ENCODE measurements at places on chromosomes 2 and 18.
A peak's percentile ranks its signal among the peaks of the same experiment; 100 is the strongest.

DNA sequence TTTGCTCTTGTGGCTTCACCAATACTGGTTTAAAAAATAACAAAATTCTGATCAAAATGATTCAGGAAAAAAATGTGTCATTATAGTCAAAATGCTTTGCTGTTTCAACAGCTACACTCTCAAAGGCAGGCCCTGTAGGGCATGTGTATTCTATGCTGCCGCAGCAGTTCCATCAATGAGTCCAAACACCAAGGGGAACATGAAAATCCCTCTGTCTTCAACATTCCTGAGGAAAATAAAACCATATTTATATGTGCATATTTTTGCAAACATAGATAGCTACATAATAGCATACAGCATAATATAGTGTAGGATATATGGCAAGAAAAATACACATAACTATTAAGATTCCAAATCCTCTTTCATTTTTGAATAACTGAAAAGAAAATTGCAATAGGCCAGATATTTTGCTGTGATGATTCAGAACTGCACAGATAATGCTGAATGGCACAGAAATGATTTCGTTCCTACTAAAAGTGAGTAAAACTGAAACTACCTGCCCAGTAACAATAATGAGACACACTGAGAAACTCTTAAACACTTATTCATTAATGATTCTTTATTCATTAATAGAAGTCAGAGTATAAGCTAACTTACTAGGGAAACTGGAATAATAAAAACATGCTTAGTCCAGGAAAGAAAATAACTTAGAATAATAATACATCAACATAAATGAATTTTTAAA, 343.8 kb downstream of the SUCLG1 start:
- DNase-seq = no peak

DNA sequence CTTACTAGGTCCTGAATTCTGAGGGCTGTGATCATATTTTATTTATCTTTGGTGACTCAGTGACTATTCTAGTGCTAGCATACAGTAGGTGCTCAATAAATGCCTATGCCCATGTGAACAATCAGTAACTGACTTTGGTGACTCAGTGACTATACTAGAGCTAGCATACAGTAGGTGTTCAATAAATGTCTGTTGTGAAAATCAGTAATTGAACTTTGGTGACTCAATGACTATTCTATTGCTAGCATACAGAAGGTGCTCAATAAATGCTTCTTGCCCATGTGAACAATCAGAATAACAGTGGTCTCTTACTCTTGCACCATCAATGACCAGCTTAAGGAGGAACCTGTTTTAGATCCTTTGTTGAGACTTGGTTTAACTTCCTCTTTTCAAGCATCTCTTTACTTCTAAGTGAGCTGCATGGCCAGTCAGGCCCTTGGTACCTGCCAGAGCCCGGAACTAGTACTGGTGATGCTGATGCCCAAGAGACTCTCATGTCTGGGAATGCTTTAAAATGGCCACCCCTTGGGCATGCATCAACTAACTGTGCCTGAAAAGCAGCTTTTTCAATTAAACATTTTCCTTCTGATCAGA, 214.9 kb upstream of the SPRED2 start:
- DNase-seq = no peak

- DNase-seq = no peak
Observed at GRCh38 chr2:68878071-68878711, 7.0 kb upstream of the BMP10 start.

DNA sequence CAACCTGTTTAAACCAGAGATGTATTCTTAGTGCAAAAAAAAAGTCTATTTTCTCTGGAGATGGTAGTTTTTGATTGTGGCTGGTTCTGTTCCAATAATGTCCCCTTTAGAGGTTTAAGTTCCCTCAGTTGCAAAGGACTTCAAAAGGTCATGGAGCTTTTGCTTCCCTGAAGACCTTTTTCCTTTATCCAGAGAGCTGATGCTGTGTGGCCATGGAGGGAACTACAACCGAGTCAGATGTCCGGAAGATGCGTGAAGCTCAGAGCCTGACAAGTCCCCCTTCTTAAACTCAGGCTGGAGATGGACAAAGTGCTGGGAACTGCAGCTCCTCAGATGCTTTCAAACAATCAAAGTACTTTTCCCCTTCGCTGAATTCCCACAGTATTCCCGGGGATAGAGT, 176.1 kb downstream of the TMEM18 start:
- no peak for DNase-seq

DNA sequence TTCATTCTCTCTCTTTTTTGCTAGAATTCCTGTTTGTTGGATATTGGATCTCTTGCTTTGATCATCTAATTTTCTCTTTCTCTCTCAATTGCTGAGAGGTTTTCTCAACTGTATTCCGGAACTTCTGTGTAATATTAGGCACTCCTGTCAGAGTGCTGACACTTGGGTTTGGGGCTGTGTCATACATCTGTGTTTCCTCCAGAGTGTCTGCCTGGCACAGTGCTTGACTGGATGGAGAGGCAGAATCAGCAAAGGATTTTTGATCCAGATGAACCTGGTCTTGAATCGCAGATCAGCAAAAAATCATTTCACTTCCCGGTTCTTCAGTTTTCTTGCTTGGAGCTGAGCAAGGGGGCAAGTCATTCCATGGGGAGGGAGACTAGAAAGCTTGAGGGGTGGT, 87.7 kb upstream of the CXCR4 start:
- no peak for DNase-seq

GRCh38 chr2:158120664-158121641, 19.3 kb downstream of the UPP2 start:
- DNase-seq = no peak

- no peak for DNase-seq
Observed at GRCh38 chr2:174903264-174903556, 102.0 kb downstream of the CHN1 start.

DNA sequence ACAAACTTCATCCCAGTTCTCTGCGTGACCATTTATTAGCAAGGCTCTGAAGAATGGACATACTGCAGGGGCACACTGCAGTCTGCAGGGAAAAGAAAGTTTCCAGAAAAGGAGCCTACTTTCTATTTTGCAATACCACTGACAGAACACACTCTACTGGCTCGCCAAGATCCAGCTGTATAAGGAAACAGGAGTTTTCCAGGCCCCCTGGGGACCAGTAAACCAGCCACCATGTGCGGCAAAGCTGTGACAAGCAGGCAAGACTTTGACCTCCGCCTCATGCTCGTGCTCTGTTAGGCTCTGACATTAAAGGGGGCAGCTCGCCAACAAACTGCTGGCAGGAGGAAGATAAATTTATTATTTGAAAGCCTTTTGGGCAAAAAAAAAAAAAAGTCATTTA, 67.3 kb downstream of the CCBE1 start:
- no peak for DNase-seq

DNA sequence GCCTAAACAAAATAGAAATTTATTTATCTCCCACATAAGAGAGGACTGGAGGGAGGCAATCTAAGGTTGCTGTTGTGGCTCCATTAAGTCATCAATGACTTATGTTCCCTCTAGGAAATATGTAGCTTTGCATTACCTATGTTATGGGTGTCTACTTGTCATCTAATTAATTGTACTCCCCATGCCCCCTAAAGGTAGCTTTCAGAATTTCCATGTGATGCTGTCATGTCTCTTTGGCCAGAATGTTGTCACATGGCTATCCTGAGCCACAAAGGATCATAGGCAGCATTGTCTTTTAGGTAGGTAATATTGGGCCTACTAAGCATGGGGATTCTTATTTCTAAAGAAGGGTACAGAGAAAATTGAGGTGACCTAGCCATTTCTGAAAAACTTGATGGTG, 935.6 kb upstream of the FANCL start:
- DNase-seq = no peak

DNA sequence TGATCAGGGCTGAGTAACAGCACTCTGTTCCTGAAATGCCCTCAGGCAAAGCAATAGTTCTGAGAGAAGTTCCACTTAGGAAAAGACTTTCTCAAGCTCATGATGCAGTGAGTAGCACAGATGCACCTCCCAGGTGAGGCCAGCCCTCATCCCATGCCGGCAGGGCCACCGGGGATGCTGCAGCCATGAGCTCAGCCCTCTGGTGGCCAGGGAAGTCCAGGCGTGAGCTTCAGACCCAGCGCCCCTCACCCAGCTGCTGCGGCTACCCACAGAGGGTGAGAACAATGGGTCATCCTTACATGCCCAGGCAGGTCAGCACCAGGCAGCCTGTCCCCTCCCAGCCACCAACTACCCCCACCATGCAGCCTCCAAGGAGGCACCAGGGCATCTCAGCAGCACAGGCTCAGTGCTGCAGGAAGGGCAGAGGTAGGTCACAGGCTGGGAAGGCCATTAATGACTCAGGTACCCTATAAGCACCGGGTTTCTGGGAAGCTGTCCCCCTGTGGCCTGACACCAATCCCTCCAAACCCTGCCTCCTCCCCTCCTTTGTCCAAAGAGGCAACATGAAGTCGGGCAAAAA, 50.6 kb downstream of the TTC32 start:
- DNase-seq = no peak

DNA sequence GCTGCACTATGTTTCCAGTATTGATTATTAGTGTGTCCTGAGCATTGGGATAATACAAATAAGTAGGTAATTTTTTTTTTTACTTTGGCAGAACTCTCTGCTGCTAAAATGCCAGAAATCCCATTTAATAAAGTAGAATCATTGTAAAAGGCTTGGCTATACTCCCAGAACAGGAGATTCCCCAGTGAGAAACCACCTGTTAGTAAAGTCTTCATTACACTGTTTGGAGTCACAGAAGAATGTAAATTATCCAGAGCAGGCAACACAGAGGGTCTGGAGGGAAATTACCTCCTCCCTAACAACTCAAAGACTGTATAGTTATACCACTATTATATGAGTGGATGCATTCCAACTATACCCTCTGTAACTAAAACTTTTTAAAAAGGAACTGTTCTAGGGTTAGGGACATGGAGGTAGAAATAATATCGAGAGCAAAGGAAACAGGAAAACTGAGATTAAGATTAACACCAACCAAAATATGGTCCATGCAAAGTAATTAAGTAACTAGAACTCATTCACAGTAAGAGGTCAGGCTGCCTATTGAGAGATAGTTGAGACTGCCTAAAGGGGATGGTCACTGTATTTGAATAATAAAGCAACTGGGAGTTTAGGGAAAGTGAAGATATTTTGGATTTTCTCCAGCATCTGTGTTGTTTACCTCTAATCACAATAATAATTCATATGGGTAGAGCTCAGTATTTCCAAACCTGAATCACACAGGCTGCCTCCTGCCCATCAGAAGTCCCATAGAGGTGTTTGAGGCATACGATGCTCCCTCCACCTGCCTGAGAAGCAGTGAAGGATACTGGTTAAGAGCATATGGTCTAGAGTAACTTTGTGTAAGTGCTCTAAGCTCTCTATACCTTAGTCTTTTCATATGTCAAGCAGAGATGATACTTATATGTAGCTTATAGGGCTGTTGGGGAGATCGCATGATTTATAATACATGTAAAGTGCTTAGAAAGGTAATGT, 34.4 kb downstream of the MAP2 start:
- DNase-seq = no peak

- DNase-seq = peak; percentile 23
Observed at GRCh38 chr2:105545730-105546627, 147.1 kb upstream of the FHL2 start.

- DNase-seq = no peak
Observed at GRCh38 chr2:241358470-241358869, 2.4 kb downstream of the FARP2 start.

DNA sequence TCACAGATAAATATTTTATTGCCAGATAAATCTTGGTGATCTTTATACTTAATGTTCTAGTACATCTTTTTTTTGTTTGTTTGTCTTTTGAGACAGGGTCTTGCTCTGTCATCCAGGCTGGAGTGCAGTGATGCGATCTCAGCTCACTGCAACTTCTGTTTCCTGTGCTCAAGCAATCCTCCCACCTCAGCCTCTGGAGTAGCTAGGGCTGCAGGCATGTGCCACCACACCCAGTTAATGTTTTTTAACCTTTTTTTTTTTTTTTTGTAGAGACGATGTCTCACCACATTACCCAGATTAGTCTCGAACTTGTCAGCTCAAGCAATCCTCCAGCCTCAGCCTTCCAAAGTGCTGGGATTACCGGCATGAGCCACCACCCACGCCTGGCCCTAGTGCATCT, 9.1 kb upstream of the C1GALT1C1L start:
- no peak for DNase-seq

DNA sequence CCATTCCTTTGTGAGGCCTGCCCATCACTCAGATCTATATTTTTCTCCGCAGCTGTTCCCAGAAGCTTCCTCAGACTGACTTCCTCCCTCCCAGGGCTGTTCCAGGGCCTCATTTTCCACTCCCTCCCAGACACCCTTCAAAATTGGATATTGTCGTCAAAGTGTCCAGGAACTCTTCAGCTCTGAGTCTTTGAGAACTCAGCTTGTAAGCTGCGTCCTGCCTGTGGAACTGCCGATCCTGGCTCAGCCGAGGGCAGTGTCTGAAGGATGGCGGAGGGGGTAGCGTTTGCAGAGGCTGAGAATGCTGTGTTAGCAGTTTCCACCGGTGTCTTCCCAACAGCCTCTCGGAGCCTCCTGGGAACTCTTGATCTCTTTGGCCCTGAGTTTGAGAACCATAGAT, 27.1 kb downstream of the NCK2 start:
- no peak for DNase-seq

GRCh38 chr18:37701967-37702366, 136.4 kb upstream of the CELF4 start:
- DNase-seq = no peak

DNA sequence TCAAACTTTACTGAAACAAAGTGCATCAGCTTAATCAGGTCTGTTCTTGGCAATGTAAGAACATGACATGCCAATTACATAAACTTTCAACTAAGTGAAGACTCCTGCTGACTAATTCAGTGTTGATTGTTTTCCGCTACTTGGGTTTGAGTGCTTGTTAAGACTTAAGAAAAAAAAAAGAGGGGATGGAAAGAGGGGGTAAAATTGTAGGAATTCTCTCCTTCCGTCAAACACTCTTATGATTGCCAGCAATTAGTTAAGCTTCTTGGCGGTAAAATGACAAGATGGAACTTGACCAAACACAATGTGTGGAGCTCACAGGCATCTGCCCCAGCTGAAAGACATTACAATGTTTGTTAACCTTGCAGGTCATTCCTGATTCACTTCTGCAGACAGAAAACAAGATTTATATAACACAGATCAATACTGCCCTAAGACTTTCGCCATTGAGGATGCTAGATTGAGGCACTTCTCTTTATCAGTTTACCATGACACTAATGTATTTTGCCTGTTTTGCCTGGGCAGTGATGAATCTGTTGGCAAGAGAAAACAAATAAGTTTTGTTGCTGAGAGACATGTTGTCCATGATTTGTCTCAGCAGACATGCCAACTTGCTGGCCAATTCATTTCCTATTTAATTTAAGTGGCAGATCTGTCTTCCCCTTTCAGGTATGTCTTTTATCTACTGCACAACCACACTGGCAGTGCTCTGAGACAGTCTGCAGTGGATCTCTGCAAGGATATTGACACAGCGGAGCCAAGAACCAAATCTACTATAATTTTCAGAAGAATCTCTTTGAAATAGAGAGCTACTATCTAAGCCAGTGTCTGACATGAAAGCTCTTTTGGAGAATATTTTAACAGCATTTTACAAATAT, 410.0 kb upstream of the KCNH7 start:
- no peak for DNase-seq

GRCh38 chr2:110105608-110106467, 9.8 kb downstream of the MALL start:
- DNase-seq = no peak
